CD4-positive, alpha-beta T cell treated with Interleukin-4 for 4 hours (primary cell): ENCODE measurements at places on chromosomes 1 and 21.
A peak's percentile ranks its signal among the peaks of the same experiment; 100 is the strongest.

GRCh38 chr1:112866151-112866550, 89.8 kb downstream of the SLC16A1 start:
- no peak for DNase-seq

DNA sequence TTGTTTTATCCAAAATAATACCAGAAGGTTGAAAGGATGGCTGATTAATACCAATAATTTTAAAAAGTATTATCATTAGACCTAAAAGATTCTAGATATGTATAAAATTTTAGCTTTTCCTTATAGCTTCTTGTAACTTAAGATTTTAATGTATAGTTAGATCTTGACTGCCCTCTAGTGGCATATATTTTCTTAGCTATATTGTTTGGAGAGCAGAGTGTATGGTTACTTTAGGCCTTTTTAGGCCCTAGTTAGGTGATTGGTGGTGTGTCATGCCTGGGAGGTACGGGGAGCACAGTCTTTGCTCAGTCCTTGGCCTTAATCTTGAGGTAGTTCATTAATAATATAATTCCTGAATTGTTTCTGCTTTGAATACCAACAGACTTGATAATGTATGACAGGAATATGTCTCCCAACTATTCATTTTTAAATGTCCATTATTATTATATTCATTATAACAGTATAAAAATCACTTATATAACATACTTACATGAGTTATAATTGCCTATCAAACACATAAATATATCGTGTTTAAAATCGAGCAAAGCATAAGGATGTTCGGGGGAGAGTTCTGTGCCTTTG, 328.4 kb downstream of the ZP4 start:
- DNase-seq: peak; percentile 49

DNA sequence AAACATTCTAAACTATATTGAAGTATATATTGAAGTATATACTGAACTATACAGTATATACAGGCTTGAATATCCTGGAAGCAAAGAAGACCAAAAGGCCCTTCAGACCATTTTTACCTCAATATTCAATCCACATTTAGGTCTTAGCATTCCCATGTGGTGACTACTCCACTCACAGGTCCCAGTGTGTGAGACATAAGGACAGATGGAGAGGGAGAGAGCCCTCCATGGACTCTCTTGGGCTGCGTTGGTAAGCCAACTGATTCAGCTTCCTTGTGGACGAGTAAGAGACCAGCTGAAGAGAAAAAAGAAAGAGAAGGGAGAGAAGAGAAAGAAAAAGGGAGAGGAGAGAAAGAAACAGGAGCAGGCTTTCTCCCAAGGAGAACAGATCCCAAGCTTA, 37.3 kb upstream of the ZRANB2 start:
- DNase-seq: no peak

DNA sequence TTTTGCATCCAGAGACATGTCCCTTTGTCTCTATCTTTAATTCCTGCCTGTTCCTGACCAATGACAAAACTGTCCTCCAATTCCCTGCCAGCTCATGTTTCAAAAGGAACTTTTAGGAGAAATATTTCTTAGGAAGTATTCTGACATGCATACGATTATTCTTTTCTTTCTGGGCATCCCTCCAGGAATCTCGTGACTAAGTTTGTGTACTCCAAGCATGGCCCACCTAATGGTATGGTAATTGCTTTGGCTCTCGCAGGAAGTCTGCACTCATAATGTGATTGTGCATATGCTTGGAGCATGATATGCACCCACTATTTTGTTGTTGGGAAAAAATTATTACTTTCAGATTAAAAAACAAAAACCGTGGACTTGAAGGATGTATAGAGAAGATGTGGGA, 256.4 kb downstream of the PRDM2 start:
- DNase-seq: no peak

DNA sequence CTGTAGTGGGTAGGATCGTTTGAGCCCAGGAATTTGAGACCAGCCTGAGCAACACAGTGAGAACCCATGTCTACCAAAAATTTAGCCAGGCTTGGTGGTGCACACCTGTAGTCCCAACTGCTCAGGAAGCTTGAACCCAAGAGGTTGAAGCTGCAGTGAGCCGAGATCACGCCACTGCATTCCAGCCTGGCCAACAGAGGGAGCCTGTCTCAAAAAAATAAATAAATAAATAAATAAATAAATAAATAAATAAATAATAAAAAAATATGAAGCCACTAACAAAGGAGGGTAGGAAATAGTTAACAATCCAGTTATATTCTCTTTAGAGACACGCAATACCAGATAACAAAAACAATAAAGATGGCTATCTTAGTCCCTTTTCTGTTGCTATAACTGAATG, 11.9 kb upstream of the CBR3 start:
- no peak for DNase-seq

- DNase-seq: no peak
Observed at GRCh38 chr1:236465231-236465958, 58.4 kb upstream of the LGALS8 start.

GRCh38 chr1:31798433-31799195, 17.2 kb downstream of the SPOCD1 start:
- no peak for DNase-seq

DNA sequence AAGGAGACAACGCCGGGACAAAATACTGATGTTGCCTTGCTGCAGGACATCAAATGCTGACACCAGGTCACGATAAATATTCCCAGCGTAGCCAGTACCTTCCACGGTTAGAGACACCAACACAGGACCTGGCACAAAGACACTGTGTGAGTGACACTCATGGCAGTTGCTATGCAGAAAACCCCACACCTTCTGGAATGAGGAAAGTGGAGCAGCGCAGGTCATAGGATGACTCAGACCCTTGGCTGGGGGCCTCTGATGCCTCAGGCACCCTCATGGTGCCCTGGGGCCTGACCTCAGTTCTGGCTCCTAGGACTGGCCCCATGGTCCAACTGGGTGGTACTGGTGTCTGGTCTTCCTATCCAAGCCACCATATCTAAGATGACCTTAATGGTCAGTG, 7.0 kb downstream of the DCST2 start:
- no peak for DNase-seq

DNA sequence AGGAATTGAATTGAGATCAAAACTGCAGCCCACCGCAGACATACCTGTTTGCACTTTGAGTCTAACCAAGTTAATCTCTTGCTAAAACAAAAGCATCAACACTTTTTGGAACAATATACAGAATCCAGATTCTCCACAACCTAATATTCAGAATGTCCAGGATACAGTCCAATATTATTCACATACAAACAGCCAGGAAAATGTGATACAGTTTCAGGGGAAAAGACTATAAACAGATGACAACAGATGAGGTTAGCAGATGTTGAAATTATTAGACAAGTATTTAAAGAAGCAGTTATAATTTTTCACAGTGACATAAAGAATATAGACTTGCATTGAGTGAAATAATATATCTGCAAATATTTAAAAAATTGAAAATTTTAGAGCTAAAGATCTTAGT, 678.1 kb upstream of the CXADR start:
- DNase-seq: no peak

- no peak for DNase-seq
Observed at GRCh38 chr1:46019348-46019747, 113.1 kb downstream of the PIK3R3 start.

- no peak for DNase-seq
Observed at GRCh38 chr1:170533298-170533697, 1.3 kb downstream of the GORAB start.

GRCh38 chr1:155888481-155888880, 22.7 kb downstream of the RIT1 start:
- DNase-seq: no peak

- DNase-seq: no peak
Observed at GRCh38 chr1:224780736-224781135, 148.7 kb upstream of the DNAH14 start.

- no peak for DNase-seq
Observed at GRCh38 chr21:36034211-36034913, 26.0 kb downstream of the SETD4 start.

DNA sequence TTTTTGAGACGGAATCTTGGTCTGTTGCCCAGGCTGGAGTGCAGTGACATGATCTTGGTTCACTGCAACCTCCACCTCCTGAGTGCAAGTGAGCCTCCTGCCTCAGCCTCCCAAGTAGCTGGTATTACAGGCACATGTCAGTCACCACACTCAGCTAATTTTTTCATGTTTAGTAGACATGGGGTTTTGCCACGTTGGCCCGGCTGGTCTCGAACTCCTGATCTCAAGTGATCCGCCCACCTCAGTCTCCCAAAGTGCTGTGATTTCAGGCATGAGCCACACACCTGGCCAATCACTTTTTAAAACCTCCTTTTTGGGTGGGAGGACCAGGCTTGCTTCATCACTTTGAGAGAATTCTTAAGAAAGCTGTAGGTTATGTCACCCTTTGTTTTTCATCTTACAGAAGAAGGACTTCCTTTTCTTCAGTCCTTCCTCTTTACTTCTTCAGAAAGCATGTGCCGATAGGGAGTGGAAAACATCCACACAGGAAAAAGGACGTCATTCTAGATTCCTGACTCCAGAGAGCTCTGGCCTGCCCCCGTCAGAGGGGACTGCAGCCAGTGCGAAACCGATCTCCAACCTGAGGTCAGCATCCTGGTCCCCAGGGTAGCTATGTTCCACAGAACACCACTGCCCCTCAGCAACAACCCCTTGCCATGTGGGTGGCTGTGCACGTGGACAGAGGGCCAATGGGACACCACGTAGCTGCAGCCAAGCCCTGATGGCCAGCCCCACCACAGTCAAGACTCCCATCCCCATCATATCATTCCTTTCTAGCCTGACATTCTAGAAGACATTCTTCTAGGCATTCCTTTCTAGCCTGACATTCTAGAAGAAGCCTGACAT, 21.9 kb downstream of the NCF2 start:
- no peak for DNase-seq

DNA sequence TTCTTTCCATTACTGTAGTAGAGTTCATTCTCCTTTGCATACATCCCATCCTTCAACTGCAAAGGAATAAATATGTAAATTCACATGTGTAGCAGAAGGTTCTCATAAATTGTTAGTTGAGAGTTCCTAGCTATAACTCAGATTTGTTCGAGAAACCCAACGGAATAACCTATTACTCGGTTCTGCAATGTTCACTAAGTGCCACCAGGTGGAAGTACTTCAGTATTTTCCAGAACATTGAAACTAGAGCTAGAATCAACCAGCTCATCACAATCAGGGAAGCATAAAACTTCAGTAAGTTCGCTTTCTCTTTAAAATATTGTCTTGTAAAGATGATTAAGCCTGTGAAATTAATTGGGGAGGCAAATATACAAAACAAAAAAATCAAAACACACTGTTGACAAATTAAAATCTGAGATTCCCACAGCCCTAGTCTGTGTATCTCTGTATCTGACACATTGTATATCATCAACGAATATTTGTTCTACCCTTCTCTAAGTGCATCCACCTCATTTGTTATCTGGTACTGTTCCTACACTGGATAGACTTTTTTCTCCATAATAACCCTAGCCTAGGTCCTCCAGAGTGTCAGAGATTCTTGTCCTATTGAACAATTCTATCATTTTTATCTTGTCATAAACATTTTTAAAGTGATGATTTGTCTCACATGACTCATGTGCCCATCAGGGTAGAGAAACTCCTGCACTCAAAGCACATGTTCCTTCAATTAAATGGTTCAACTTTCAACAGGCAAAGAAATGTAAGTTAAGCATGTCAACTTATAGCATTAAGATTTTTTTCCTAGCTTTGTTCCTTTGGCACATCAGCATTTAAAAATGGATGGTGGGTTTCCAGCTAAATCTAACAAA, 31.9 kb downstream of the MROH9 start:
- DNase-seq: peak; percentile 3

DNA sequence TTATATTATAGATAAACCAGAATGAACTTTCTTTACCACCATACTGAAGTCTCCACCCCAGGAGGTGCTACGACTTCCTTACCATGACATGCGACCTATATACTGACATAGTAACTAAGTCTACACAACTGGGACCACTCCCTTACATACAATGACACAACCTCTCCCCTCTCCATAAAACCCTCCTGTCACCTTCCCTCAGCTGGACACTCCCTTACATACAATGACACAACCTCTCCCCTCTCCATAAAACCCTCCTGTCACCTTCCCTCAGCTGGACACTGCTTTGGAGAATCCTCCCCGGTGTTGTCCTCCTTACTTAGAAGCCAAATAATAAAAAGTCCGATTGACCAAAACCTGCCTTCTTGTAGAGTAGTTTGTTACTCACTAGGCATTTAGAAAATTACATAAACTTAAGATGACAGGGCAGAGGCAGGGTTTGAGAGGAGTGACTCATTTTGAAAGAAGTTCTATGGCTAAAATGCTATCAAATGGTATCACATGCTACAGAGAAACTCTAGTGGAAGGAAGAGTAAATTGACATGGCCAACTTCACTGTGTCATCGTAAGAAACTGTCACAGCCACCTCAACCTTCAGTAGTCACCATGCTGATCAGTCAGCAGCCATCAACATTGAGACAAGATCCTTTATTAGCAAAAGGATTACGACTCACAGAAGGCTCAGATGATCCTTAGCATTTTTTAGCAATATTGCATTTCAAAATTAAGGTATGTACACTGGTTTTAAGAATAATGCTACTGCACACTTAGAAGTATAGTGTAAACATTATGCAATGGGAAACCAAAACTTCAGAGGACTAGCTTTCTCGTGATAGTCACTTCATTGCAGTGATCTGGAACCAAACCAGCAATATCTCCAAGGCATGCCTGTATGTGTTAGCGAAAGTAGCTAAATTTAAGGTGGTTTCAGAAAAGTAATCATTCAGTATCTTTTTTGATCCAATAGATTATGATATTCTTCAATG, 56.4 kb downstream of the AHCTF1 start:
- DNase-seq: no peak

DNA sequence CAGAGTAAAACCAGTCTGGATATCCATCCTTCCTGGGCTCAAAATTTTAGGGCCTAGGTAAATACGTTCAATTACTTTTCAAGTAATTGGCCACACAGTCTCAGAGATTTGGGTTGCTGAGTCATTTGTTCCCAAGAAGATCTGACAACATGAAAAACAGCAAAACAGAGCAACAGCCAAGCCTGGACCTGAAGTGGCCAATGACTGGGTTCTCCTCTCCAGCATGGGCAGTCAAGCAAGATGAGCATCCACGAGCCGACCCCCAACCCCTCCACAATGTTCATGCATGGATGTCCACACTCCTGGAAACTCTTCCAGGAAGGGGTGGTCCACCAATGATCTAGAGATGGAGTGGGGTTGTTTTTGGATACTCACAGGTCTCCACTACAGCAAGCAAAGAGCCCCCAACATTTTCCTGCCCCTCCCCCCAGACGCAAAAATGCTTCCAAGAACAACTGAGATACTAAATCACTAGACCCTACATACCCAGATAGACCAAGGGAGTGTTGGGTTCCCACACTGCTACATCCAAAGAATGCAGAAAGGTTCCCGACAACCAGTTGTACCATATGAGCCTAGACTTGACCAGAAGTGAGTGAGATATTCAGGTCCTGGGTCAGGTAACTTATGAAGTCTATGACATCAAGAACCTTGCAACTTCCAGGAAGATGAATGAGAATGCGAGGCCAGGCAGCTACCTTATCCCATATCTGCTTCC, 73.0 kb downstream of the CD46 start:
- DNase-seq: peak; percentile 57

- no peak for DNase-seq
Observed at GRCh38 chr1:164369698-164370365, 189.2 kb upstream of the PBX1 start.
